Kidney glomerular epithelial cell (primary cell): ENCODE measurements at places on chromosomes 6 and 20.

- DNase-seq = no peak
These were observed 28.9 kb downstream of the FYN start for GRCh38 chr6:111844376-111844775.

DNA sequence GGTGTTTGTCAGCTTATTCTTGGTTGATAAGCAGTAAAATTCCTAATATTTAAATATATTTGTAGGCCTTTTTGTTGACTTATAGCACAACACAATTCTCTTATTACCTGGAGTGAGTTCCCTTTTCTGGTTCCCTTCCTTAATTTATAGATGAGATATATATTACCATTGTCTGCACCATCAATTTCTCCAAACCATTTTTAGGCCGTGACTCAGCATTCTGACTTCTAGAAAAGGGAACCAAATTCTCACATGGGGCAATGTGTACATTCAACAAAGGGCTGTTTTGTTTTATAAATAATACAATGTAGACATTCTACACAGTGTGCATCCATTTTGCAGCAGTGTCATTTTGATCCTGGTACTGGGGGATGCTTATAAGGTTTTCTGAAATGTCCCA lies 52.8 kb downstream of the NCOA7 start:
- no peak for DNase-seq

GRCh38 chr20:32894711-32895355 lies 36.1 kb downstream of the EFCAB8 start:
- no peak for DNase-seq

DNA sequence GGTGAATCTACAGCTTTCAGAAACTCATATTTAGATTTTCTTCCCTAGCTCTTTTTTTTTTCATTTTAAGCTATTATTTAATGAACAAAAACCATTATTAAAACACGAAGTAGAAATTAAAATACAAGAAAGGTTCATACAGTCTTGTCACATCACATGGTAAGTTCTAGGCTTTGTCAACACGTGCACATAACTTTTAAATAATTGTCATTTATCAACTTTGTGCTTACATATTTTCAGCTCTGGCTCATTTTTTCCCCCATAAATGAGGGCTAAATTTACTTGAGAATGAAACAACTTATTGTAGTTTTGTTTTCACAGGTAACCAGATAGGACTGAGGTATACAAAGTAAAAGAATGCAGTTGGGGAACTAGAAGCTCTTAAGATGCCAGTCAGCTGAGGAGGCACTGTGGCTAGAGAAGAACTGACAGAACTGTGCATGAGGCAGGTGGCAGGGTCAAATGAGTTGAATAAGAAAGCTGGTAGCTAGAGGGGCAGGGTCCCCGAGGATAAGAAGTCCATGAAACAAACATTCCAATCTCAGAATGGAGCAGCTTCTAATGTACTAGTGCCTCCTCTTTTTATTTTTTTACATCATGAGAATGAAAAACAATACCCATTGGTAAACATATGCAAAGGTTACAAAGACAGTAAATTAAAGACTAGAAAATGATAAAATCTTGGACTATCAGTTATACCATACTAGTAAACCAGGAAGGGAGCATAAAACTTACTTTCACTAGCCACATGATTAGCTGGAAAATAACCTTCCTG lies 141.5 kb downstream of the MYB start:
- DNase-seq = no peak

- peak; percentile 23 for DNase-seq
These were observed 73.0 kb upstream of the NHSL1 start for GRCh38 chr6:138572167-138572875.

GRCh38 chr6:7706269-7706668 lies 19.6 kb upstream of the BMP6 start:
- DNase-seq = no peak

DNA sequence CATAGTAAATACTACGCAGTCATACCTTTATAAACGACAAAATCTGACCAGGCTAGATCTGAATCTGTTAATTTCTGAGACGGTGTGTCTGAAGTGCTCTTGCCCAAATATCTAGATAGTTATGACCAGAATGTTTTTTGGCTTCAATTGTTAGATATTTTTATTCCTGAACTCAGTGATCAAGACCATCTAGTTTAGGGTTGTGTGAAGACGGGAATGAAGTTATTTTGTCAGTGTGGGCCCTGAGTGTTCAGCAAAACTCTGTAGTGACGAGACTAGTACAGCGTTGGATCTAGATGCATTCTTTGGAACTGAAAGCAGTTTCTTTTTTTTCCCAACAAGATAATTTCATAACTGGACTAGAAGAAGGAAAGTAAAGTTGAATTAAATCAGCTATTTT lies 3.1 kb downstream of the STXBP5 start:
- DNase-seq = no peak

DNA sequence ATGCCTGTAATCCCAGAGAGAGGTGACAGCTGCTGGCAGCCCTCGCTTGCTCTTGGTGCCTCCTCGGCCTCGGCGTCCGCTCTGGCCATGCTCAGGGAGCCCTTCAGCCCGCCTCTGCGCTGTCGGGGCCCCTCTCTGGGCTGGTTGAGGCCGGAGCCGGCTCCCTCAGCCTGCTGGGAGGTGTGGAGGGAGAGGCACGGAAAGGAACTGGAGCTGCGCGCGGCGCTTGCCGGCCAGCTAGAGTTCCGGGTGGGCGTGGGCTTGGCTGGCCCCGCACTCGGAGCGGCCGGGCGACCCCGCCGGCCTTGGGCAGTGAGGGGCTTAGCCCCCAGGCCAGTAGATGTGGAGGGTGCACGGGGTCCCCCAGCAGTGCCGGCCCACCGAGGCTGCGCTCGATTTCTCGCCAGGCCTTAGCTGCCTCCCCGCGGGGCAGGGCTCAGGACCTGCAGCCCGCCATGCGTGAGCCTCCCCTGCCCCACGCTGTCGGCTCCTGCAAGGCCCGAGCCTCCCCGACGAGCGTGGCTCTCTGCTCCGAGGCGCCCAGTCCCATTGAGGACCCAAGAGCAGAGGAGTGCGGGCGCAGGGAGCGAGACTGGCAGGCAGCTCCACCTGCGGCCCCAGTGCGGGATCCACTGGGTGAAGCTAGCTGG lies 34.6 kb downstream of the C6orf52 start:
- no peak for DNase-seq

GRCh38 chr6:124872361-124873065 lies 89.7 kb upstream of the RNF217 start:
- DNase-seq = no peak

DNA sequence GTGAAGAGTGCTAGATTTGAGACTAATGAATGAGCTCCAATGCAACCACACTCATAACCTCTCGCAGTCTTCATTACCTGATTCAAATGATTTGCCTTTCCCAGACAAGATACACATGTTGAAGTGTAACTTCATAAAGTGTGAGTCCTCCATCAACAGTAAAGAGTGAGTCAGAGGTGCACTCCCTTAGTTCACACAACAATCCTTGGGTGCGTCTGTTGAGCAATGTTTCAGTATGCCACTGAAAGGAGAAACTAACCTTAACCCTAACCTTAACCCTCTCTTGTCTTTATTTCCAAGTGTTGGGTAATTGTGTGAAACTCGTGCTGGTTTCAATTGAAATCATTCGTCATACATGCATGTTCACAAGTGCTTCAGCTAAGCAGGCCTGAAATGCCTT lies 21.0 kb upstream of the RIN2 start:
- DNase-seq = peak; percentile 62

GRCh38 chr6:29081312-29081711 lies 5.8 kb downstream of the OR2B3 start:
- DNase-seq = no peak

GRCh38 chr6:14545496-14545895 lies 427.9 kb downstream of the CD83 start:
- DNase-seq = no peak

- peak; percentile 1 for DNase-seq
These were observed 878.6 kb upstream of the CITED2 start for GRCh38 chr6:140253096-140253495.

DNA sequence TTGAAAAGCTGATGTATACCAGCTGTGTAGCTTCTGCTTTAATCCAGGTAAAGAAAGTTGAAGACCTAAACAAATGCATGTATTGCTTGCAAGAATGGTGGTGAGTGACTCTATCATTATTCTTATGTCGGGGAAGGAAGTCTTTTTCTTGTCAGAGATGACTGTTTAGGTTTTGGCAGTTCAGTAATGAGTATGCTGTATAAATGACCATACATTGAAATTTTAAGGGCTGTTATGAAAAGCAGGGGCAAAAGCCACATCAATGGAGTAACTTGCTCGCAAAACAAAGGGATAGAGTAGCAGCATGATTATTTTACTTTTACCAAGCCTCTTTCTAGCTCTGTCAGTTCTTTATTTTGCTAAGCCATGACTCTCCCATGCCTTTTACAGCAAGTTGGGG lies 55.9 kb upstream of the NUP153 start:
- no peak for DNase-seq

DNA sequence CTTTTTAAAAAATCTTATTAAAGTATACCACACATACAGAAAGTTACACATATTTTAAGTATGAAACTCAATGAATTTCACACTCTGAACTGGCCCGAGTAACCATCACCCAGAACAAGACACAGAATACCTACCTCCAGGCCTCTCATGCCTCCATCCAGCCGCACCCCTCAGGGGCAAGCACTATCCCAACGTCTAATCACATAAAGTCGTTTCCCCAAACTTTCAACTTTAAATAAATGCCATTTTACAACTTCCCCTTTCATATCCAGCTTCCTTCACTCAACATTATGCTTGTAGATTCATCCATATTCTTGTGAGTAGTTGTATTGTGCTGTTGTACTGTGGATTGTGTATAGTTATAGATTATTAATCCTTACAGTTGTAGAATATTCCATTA lies 539.1 kb downstream of the CD83 start:
- DNase-seq = no peak

- no peak for DNase-seq
These were observed 2.8 kb upstream of the CSNK2A1 start for GRCh38 chr20:546353-546752.

DNA sequence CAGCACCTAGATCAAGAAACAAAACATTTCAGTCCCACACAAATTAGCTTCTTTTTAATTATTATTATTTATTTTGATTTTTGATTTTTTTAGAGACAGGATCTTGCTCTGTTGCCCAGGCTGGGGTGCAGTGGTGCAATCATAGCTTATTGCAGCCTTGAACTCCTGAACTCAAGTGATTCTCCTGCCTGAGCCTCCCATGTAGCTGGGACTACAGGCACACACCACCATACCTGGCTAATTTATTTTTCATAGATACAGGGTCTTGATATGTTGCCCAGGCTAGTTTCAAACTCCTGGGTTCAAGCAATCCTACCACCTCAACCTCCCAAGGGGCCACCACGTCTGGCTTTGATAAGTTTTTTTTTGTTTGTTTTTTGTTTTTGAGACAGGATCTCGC lies 24.6 kb downstream of the SNAI1 start:
- no peak for DNase-seq

DNA sequence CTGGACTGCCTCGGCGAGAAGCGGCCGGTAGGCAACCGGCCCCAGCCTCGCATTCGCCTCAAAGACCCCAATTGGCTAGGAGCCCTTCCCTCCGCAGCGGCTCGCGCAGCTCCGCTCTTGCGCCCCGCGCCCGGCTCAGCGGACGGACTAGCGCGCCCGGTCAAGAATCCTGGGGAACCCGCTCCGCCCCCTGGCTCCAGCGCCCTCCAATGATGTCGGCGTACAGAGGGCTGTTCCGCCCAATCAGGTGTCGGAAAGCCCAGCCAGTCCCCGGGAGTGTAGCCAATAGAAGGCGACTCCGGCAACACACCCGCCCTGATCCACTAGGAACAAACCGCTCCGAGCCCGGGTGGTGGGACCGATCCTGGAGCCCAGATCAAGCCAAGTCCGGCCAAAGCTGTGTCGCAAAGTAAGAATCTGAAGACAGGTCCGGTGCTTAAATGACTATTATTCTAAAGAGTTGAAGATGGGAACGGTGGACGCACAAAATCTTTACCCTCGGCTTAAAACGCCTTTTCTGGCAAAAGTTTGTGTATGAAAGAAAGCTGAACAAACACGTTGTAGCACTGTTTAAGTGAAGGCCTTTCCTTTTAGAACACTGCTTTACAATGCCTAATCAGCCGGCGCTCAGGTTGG lies 132.2 kb downstream of the OGFRL1 start:
- DNase-seq = peak; percentile 90

DNA sequence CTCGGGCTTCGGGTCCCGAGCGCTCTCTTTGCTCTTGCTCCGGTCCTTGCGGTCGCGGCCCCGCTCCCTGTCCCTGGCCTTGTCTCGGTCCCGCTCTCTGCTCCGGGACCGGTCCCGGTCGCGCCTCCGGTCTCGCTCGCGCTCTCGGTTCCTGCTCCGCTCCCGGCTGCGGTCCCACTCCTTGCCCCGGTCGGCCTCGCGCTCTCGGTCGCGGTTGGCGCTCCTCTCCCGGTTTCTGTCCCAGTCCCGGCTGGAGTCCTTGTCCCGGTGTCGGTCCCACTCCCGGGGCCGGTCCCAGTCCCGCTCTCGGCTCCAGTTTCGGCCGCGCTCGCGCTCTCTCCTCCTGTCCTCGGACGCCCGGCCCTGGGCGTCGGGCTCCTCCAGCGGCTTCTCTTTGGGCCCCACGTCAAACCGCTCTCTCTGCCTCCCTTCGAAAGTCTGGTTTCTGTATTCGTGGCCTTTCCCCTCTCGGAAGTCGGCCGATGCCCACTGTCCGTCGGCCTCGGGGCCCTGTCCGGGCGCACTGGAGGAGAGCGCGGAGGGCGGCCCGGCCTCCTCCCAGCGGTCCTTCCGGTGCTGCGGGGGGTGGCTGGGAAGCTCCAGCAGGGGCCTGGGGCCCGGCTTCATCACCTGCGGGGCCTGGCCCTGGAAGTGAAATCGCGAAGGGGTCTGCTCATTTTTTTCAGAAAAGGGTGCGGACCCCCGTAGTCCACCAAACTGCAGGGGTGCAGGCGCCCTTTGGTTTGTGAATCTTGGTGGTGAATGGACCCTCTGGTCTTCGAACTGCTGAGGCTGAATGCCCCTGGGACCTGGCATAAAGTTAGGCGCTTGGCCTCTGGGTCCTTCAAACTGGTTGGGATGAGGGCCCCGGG lies 17.9 kb upstream of the TCFL5 start:
- no peak for DNase-seq

DNA sequence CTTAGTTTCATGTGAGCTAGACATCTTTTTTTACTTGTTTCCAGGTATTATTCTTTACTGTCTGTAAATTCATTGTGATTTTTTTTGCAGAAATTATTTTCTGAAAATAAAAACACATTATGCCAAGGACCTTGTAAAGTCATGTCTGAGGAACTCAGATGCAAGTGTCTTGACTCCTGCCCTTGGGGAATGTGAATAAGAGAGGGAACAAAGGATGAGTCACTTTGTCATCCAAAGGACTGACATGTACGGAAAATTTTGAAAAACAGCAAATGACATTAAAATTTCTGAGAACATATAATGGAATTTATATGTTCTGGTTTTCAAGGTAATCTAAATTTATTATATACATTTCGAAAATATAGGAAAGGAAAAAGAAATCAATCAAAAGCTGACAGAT lies 660.4 kb downstream of the CD109 start:
- peak; percentile 9 for DNase-seq

- DNase-seq = no peak
These were observed 147.0 kb downstream of the LINC00237 start for GRCh38 chr20:20959031-20959755.

GRCh38 chr20:32040142-32040953 lies 11.7 kb upstream of the HCK start:
- DNase-seq = no peak

- DNase-seq = no peak
These were observed at the start of gene SOX18 for GRCh38 chr20:64049060-64049877. TSS of gene SOX18 (minus strand) at chr20:64049639. CDS start at chr20:64049516, 123 bp downstream.
